Astrocyte (in vitro differentiated cells and primary cell): ENCODE measurements at places on chromosomes 5 and 9.

DNA sequence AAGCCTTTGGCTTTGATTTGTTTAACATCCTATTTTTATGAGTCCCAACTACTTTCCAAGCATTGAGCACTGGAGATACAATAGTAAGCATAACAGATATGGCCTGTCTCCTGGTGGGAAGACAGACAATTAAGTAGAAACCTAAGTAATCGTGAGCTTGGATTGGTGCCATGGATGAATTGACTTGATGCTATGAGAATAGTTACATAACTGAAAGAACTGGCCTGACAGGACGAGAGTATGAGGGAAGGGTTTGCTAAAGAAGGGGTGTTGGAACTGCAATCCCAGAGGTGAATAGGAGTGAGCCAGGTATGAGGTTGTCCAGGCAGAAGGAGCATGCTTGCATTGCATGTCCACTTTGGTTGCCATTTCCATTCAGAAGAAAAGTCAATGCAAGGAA lies 52.4 kb downstream of the GPR21 start:
- no peak for DNase-seq

GRCh38 chr9:28212979-28213378 lies 639.7 kb upstream of the C9orf72 start:
- peak; percentile 83 for DNase-seq

DNA sequence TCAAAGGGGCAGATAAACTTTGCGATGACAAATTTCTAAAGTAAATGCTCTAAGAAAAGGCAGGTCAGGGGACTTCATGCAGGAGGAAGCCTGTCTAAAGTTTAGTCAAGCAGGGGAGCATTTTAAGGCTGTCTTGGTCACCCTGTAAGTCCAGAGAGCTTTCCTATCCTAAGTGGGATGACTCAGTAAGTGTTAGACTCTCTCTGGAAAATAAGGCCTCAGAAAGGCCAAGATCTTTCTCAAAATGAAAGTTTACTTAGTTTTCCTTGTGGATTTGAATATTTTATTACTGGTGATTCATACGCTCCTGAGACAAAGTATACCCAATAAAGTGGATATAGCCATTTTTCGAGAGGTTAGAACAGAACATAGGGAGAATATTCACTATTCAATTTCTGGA lies 806.9 kb upstream of the CDH9 start:
- DNase-seq: no peak

DNA sequence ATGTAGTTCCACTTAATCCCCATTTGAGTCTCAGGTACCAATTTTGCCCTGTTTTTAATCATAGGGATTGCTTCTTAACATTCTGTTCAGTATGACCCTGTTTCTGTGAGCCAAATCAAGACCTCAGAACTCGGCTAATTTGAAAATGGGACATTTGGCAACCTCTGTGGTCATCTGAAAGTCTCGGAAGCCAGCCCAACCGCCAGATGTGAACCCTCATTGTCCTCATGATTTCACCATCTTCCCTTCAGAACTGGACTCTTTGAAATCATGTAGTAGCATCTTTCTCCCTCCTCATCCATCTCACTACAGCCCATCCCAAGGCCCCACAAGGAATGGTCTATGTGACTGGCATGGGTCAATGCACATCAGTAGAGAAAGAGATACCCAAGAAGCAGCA lies 88.9 kb downstream of the S1PR3 start:
- no peak for DNase-seq

DNA sequence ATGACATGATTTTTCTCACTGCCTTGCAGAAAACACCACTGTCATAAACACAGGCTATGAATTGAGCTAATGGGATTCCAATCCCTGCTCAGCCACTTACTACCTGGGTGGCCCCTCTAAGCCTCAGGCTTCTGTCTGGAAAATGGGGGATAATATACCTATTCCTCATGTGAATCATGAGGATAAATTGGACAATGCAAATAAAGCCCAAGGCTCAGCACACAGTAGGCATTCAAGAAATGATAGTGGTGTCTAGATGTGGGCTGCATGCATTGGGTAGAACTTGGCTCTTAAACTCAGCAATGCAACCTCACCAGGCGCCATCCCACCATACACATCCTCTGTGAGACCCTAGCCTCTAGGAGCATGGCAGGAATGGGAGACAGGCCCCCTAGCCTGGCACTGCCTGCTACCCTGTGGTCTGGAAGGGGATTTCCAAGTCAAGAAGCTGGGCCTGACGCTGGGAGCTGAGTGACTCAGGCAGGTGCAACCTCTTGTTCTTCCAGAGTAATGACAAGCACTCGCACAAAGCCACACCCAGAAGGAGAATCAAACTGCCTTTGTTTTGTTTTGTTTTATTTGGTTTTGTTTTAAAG lies 2.3 kb upstream of the TNIP1 start:
- no peak for DNase-seq

GRCh38 chr5:21171038-21171437 lies 1183.0 kb upstream of the CDH18 start:
- DNase-seq: no peak

DNA sequence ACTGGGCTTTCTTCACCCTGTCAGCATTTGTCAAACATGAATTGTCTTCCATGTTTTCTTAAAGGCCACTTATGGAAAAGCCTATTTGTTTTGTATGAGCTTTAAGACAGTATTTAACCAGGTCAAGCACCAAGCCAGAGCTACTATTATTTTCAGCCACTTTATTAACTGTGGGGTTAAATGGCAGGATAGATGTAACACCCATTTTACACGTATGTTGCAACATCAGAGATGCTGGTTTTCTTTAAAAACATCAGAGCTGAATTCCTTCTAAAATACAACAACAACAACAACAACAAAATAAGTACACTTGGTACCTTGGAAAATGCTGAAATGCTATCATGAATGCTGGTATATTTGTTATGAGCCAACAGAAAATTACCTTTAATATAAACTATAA lies 13.6 kb downstream of the ARRDC3 start:
- DNase-seq: no peak

- DNase-seq: no peak
These were observed 75.7 kb downstream of the IRX1 start for GRCh38 chr5:3671337-3671736.

DNA sequence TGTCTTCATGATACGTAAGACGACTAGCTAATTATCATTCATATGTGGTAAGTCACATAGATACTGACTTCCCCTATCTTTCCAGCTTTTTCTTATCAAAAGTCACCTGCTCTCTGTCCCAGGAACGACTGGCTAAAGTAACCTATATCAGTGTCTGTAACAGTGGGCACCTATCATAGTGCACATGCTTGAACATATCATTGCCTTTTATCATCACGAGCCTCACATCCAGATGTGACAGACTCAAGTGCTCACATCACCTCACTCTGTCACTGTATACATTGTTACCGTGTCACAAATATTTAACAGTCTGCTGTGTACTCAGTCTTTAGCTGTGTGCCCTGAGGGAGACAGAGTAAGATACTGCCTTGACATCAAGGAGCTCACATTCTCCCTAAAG lies 125.4 kb upstream of the CCDC152 start:
- no peak for DNase-seq

- peak; percentile 2 for DNase-seq
These were observed 249.5 kb downstream of the ISL1 start for GRCh38 chr5:51632793-51633192.

DNA sequence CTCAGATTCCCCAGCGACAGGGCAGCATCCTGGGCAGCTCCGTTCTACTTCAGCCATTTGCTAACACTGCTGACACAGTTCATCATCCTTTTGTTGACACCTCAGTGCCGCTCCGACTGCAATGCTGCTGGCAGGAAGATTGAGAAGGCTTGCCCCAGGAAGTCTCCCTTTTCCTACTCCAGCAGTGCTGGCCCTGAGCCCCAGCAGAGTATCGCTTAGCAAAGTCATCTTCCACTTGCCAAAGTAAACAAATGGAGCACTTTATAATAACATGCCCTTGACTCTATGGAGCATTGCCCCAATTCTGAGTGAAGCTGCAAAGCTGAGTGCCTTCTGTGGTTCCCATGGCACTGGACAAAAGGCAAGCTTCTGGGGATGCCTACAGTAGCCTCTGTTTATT lies 32.2 kb downstream of the PRLR start:
- DNase-seq: peak; percentile 51

GRCh38 chr5:157778121-157778805 lies 34.8 kb downstream of the LSM11 start:
- peak; percentile 57 for DNase-seq

- no peak for DNase-seq
These were observed 183.5 kb downstream of the LURAP1L start for GRCh38 chr9:12958279-12958678.

GRCh38 chr5:56615361-56616153 lies 199.8 kb upstream of the MAP3K1 start:
- no peak for DNase-seq

GRCh38 chr9:117245175-117245829 lies 169.6 kb downstream of the ASTN2 start:
- DNase-seq: no peak

DNA sequence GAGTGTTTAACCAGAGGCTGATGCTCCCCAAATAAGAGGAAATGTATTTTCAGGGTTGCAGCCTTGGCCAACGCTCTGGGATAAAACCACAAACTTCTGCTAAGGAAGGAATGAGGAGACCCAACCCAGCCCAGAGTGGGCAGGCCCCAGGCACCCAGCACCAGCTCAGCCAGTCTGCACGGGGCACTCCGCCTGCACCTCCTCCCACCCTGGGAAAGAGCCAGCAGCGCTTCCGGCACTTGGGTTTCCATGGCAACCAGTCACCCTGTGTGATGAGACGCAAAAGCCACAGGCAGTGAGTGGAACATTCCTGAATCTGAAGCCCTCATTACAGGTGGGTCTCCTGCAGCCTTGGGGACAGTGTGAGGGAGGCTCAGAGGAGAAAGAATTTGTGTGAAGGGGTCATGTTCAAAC lies 85.2 kb upstream of the ZBTB43 start:
- DNase-seq: peak; percentile 66

- DNase-seq: peak; percentile 4
These were observed 33.9 kb upstream of the MAN2A1 start for GRCh38 chr5:109655841-109656240.

DNA sequence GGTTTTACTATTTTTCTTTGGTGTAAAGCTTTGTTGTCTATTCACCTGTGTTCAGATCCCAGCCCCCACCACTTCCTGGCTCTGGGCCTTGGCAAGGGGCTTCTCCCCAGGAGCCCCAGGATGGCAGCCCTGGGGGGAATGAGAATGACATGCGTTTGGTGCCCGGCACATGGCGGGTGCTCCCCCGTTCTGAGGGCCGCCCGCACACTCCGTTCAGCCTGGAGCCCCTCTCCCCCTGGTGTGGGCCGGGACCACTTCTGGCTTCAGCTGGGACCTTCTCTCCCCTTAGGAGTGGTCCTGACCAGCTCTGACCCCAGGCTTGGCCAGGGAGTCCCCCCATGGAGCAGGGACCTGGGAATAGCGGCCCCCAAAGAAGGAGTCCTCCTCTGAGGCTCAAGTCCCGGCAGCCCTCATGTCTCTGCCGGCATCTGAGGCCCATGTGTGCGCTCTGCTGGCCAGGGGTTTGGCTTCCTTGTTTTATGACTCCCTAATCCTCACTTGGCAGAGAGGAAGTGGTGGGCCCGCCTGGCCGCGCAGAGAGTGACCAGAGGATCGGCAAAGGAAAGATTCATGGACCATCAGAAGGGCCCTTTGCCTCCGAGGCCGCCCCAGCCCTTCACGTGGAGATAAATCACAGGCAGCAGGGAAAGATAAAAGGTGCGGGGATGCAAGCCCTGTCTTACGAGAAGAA lies 57.0 kb upstream of the LMX1B start:
- DNase-seq: no peak

DNA sequence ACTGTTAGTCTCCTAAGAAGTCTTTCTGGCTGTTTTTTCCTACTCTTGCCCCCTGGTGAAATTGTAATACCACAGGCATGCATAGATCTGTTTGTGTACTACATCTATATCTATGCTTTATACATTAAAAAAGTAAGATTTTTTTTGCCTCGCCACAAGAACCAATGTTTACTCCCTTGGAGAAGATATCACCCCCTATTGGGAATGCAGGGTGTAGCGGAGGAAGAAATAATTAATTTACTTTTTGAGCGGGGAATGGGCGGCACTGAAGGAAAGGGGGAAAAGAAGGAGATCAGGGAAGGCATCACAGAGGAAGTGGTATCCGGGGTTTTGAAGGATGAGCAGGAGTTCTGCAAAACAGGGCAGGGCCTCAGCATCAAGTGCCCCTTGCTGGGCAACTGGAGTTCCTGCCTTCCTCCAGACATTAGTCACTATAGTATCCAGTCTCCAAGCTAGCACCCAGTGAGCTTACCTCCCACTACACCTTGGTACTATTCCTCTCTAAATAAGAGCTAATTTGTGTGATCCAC lies 134.9 kb downstream of the GABBR2 start:
- DNase-seq: no peak

- no peak for DNase-seq
These were observed 141.7 kb downstream of the BARX1 start for GRCh38 chr9:93813221-93814076.

DNA sequence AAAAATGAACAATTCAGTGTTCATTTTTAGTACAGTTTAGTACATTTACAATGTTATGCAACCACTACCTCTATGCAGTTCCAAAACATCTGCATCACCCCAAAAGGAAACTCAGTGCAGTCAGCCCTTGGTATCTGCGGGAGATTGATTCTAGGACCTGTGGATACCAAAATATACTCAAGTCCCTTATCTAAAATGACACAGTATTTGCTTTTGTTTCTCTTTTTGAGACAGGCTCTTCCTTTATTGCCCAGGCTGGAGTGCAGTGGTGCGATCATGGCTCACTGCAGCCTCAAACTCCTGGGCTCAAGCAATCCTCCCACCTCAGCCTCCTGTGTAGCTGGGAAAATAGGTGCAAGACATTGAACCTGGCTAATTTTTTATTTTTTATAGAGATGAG lies 114.0 kb downstream of the PIP5K1B start:
- DNase-seq: no peak

GRCh38 chr9:34363619-34364351 lies 12.9 kb downstream of the MYORG start:
- DNase-seq: no peak

DNA sequence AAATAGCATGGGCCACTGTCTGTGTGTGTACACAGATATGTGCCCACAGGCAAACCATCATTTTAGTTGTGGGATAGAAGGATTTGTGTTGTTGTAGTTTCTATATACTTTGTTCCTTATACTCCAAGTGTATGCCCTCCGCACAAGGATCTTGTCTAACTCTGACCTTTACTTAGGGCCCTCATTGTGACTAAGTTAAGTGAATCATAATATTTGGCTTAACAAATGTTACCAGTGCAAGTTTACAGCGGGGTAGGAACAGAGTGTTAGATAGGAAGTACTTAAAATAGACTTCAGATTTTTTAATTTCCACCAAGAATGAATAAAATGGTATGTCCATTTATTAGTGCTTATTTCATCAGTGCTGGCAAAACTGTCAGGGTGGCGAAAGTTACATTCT lies 29.5 kb upstream of the CYFIP2 start:
- DNase-seq: no peak

DNA sequence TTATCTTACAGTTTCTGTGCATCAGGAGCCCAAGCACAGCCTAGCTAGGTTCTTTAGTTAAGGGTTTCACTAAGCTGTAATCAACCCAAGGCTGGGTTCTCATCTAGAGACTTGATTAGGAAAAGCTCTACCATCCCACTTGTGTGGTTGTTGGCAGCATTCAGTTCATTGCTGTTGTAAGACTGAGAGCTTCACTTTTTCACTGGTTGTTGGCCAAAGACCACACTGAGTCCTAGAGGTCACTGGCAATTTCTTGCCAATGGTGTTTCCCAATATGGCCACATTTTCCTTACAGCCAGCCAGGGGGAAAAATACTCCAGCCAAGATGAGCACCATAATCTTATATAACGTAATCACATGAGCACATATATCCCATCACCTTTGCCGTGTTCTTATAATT lies 74.3 kb downstream of the SMIM15 start:
- no peak for DNase-seq

GRCh38 chr5:140169410-140169809 lies 5.6 kb upstream of the CYSTM1 start:
- DNase-seq: no peak

- DNase-seq: no peak
These were observed 310.8 kb downstream of the YTHDC2 start for GRCh38 chr5:113824307-113824706.
